HCT116 (cell line): ENCODE measurements at places on chromosomes 16 and 17. TPM values are rescaled to one million over a fixed set of nuclear protein-coding genes. Genes with fewer than 3 reads are reported as not detected.

DNA sequence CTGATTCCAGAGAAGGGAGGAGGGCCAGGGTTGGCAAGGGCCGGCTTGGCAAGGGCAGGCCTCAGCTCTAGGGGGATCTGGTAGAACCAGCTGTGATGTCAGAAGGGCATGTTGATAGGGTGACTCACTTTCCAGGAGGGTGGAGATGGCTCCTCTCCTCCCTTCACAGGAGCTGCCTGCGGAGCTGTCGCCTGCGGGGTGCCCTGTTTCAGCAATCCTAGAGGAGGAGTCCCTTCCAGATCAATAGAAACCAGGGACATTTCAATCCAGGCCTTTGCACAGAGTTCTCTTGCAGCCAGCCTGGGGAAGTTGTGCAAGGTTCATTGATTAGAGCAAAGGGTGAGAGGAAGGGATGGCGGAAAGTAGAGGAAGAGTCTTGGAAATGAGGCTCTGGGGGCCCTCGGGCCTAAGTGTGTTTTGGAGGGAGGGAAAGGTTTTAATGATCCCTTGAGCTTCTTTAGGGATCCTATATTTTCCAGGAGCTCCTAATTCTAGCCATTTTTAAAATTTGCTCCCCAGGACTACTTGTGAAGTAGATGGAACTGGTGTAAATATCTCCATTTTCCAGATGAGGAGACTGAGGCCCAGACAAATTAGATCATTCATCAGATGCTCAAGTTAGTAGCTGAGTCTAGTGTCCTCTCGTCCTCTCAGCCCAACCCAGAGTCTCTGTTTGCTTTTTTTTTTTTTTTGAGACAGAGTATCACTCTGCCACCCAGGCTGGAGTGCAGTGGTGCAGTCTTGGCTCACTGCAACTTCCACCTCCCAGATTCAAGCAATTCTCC is 24.8 kb upstream of the CSNK2A2 start:
- no peaks in the 10 kb centered on the region for H3K27me3 ChIP-seq
- no peaks in the 10 kb centered on the region for H3K36me3 ChIP-seq
- no peak overlapping the region for H3K27ac ChIP-seq
- H3K4me3 ChIP-seq: no peak overlapping the region

The KRTAP4-1 gene
- total RNA-seq: not detected

- H3K4me1 ChIP-seq: no peaks in the 10 kb centered on the region
- no peak overlapping the region for H3K27ac ChIP-seq
- H3K4me3 ChIP-seq: no peak overlapping the region
- no peaks in the 10 kb centered on the region for H3K36me3 ChIP-seq
- DNase-seq: no peak
Observed at GRCh38 chr17:73625006-73625405, 19.2 kb downstream of the SDK2 start.

DNA sequence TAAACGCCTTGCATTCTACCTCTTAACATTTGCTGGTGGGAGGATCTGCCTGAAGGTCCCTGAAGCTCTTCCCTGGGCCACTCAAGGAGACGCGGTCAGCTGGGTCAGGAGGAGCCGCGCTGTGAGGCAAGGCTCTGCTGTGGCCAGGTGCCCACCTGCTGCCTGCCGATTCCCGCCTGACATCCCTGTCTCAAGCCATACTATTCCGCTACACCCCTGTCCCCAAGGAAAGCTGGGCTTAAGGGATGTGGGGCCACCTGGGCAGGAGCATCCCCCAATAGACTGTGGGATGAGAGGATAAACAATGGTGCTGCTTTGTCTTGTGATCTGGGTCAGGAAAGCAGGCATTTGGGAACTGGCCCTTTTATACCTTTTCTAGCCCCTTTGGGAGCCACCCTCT is 5.1 kb downstream of the TPPP3 start:
- H3K4me1 ChIP-seq: no peaks in the 10 kb centered on the region
- no peak for DNase-seq
- H3K27me3 ChIP-seq: no peaks in the 10 kb centered on the region
- H3K4me3 ChIP-seq: no peak overlapping the region

The TBC1D3K gene
- total RNA-seq: not detected

DNA sequence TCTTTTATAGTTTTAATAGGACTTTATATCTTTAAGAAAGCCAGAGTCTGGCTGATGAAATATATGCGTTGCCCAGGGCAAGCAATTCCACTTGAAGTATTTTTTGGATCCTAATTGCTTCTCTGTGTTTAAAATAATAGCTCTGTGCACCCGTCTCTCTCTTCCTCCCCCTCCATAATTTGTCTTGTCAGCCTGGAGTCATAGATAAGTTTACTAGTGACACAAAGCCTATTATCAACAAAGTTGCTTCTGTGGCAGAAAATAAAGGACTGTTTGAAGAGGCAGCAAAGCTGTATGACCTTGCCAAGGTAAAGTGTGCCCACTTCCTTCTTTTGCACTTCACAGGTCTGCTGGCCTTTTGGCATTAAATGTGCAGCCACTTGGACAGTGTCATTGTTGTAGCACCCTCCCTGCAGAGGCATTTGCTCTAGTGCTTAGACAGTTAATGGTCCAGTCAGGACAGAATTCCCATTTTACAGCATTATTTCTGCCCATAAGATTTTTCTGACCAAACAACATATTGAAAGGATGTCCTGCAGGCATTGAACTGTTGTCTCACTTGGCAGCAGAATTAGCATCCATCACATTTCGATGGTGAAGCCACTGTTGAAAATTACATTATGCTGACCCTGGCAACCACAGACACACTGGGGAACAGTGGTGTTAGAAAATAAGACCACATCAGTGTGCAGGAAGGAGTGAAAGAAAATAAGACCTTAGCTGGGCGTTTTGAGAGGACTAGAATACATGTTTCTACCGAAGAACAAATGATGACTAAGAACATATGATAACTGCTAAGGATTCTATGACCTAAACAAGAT is 28.4 kb upstream of the SLC12A3 start:
- DNase-seq: no peak
- H3K27me3 ChIP-seq: no peaks in the 10 kb centered on the region
- H3K27ac ChIP-seq: no peak overlapping the region
- H3K4me3 ChIP-seq: no peak overlapping the region
- no peaks in the 10 kb centered on the region for H3K4me1 ChIP-seq

The WNK4 gene
- total RNA-seq: 4.5 TPM

The SHISA6 gene
- not detected for total RNA-seq

DNA sequence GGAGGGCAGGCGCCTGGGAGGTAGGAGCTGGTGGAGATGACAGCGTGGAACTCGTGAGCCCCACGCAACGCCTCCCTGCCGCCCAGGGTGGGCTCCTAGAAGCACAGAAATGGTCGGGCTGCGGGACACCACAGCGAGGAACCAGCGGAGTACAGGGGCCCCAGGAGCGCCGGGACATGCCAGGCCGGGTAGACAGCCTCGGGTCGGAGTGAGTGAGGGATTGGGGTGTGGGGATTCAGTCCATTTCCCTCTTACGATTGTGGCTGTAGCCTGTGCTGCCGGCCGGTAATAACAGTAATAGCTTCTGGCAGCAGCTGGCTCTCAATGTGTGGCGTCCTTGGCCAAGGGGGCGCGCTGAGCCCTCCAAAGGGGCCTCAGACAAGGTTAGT is 12.2 kb upstream of the CES3 start:
- no peaks in the 10 kb centered on the region for H3K27me3 ChIP-seq
- no peak overlapping the region for H3K27ac ChIP-seq
- no peaks in the 10 kb centered on the region for H3K36me3 ChIP-seq
- no peak for DNase-seq
- H3K4me3 ChIP-seq: no peak overlapping the region

- no peaks in the 10 kb centered on the region for H3K27me3 ChIP-seq
- no peaks in the 10 kb centered on the region for H3K4me1 ChIP-seq
- no peak overlapping the region for H3K27ac ChIP-seq
- no peak overlapping the region for H3K4me3 ChIP-seq
- DNase-seq: no peak
- H3K36me3 ChIP-seq: no peaks in the 10 kb centered on the region
Observed at GRCh38 chr17:9219631-9220397, 198.5 kb downstream of the NTN1 start.

GRCh38 chr16:48366165-48367093 is 18.8 kb downstream of the SIAH1 start:
- H3K4me1 ChIP-seq: peaks cover 29% of the 10 kb centered on the region
- H3K27me3 ChIP-seq: no peaks in the 10 kb centered on the region
- H3K4me3 ChIP-seq: peak overlapping the region; percentile 51
- DNase-seq: peak; percentile 80
- H3K27ac ChIP-seq: peak overlapping the region; percentile 51
- H3K36me3 ChIP-seq: peaks cover 7% of the 10 kb centered on the region; the same call in 1 of the 2 replicates

The ABCA5 gene
- 6.8 TPM for total RNA-seq

The KRTAP3-1 gene
- not detected for total RNA-seq

DNA sequence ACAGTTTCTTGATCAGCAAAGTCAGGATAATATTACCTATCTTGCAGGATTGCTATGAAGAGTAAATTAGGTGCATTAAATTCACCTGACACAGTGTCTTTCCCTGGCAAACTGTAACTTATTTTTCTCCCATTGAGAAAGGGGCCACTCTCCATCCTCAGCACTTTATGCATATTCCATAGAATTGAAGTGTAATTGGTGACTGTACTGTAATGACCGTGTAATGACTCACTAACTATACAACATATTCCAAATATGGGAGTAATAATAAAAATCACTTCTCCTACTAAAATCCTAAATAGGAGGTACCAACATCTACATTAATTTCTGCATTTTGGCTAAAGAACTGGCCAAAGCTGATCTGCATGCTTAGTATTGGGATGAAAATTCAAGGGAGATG is 141.9 kb upstream of the NOG start:
- no peak for DNase-seq
- H3K4me1 ChIP-seq: no peaks in the 10 kb centered on the region
- no peak overlapping the region for H3K27ac ChIP-seq
- no peak overlapping the region for H3K4me3 ChIP-seq
- H3K36me3 ChIP-seq: no peaks in the 10 kb centered on the region

DNA sequence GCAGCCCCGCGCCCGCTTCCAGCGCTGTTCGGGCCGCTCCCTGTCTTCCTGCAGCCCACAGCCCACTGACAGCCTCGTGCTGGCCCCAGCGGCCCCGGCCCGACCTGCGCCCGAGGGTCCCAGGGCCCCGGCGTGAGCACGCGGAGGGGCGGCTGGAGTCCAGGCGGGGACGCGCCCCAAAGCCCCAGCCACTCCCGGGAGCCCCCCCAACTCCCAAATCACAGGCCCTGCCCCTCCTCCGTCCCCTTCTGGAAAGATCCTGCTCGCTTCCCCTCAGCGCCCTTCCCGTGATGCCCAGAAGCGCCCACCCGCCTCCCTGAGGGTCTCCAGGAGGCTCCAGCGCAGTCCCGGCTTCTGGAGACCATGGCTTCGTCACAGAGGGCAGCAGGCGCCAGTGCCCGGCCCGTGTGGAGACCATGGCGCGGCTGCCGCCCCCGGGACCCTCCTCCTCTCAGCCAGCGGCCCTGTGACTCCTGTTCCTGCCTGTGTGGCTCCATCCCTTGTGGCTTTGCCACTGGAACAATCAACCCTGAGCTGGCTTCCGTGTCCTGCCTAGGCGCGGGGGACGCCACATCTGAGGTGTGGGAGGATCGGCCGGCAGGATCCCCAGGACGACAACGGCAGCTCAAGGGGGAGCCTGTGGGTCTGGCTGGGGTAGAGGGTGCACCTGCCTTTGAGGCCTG is 3.9 kb downstream of the UTS2R start:
- DNase-seq: no peak
- no peak overlapping the region for H3K27ac ChIP-seq
- H3K27me3 ChIP-seq: no peaks in the 10 kb centered on the region
- no peaks in the 10 kb centered on the region for H3K36me3 ChIP-seq

The NR1D1 gene
- 63.7 TPM for total RNA-seq

DNA sequence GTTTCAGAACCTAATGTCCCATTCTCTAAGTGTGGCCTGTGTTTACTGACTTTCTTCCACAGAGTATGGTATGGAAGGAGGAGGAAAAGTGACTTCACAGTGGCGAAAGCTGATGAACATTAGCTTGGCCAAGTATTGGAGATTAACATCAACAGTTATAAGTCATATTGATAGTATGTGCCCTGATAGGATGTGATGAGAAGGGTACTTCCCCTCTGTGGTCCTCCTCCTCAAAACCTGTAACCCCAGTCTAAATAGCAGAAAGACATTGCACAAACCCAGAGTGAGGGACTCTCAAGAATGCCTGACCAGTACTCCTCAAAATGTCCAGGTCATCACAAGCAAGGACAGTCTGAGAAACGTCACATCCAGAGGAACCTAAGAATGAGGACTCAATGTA is 73.1 kb downstream of the CLEC16A start:
- peaks cover 20% of the 10 kb centered on the region for H3K4me1 ChIP-seq
- no peak overlapping the region for H3K4me3 ChIP-seq
- no peaks in the 10 kb centered on the region for H3K36me3 ChIP-seq

DNA sequence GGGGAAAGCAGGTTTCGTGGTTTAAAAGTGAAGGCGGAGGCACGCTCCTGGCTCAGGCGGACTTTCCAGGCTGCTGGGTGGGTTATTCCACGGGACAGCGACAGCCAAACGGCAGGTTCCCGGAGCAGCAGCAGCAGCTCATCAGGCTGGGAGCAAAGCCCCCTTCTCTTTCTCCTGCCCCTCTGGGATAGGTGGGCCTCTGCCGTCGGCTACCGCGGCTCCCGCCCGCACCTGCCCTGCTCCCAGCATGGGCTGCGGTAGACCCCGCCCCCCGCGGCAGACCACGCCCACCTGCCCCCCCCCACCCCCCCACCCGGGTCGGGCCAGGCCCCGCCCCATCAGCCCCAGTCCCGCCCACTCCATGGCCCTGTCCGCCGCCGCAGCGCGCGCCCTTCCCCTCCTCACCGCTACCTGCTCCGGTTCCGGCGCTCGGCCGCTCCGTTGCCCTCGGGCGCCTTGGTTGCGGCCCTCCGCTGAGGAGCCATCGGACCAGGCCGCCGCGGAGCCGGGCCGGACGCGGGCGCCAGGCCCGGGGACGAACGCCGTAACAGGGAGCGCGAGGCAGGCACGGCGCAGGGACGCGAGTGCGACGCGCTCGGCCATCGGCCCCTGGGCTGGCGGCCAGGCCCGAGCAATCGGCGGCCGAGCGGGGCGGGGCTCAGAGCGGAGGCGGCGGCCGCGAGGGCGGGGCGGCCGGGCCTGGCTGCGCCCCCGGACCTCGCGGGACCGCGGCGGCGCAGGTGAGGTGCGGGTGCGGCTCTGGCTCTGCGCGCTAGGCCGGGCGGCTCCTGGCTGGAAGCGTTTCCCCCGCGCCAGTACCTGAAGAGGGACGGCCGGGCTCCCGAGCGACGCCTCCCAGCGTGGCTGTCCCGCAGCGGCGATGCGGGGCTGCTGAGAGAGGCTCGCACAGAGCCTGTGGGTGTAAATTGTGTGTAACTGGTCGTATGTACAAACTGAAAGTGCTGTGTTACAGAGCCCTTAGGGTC is at the start of the genes HEXD and OGFOD3:
TSS of gene HEXD (plus strand) at position 347 of the 986 bp plus-strand sequence. CDS start 1,453 bp downstream, outside the sequence.
TSS of gene OGFOD3 (minus strand) at position 586 of the 986 bp plus-strand sequence. CDS start at position 485, 101 bp downstream.
- peak within 1 kb of the TSS; percentile 81 for H3K4me3 ChIP-seq
- peak; percentile 68 for DNase-seq
- peak within 1 kb of the TSS; percentile 98 for H3K27ac ChIP-seq

The PDILT gene
- not detected for total RNA-seq

The ADORA2B gene
- 47.5 TPM for total RNA-seq
